ENCODE measurements at places on chromosomes 12 and 14.

DNA sequence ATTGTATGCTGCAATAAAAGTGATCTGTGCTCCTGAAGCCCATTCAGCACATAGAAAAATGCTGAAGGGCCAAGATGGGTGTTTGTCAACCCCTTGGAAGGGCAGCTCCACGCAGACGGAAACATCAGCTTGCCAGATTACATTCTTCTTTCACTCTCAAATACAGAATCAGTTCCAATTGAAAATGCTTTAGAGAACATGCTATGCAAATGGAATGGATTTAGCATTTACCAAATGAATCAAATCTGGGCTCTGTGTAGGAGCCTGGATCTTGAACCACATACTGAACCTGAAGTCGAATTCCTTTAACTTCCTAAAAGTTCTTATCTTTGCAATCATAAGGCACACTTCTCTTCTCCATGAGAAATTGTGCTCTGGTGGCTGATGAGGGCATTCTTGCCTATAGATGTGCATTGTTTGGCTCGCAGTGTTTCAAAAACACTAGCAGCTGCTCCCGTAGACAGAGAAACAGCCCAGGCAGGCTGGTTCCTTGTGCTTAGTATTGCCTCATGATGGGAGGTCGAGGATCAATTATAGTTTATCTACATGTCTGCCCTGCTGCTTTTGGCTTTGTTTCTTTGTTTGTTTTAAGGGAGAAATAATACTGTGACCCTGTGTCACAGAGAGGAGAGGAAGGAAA is 489.8 kb upstream of the FLRT2 start:
- DNase-seq = no peak

GRCh38 chr14:100126401-100126800 is 33.0 kb downstream of the DEGS2 start:
- no peak for DNase-seq

DNA sequence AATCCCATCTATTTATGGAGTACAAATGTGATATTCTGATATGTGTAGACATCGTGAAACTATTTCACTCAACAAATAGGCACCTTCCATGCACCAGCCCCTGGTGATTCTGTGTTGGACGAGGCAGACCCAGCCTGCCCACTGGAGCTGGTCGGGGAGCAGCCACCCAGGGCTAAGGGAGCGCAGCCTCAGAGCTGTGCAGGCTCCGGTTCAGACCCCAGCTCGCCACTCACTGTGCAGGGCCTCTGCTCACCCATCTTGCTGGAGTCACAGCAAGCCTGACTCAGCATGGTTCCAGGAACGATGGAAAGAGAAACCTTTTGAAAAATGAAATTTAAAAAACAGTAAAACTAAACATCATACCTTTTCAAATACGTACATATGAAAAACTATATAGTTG is 52.3 kb upstream of the BCL11B start:
- no peak for DNase-seq

DNA sequence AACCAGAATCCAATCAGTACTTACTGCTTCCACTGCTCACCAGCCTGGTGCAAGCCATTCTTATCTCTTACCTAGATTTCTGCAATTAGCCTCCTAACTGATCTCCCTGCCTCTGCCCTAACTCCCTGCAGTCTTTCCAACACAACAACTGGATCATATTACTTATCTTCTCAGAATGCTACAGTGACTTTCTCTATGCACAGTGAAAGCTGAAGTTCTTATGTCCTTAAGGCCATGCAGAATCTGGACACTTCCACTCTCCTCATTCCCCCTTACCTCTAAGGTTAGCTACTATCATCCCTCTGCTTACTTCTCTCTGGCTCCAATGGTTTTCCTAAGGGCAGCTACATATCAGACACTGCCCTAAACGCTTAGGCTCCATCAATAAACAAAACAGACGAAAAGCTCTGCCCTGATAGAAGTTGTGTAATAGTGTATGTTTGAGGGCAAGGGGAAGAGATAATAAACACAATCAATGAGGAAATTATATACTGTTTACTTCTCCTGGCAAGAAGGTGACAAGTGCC is 4.0 kb downstream of the KTN1 start:
- DNase-seq = peak; percentile 16

- DNase-seq = no peak
Observed at GRCh38 chr12:51246254-51246853, 7.7 kb downstream of the DAZAP2 start.

DNA sequence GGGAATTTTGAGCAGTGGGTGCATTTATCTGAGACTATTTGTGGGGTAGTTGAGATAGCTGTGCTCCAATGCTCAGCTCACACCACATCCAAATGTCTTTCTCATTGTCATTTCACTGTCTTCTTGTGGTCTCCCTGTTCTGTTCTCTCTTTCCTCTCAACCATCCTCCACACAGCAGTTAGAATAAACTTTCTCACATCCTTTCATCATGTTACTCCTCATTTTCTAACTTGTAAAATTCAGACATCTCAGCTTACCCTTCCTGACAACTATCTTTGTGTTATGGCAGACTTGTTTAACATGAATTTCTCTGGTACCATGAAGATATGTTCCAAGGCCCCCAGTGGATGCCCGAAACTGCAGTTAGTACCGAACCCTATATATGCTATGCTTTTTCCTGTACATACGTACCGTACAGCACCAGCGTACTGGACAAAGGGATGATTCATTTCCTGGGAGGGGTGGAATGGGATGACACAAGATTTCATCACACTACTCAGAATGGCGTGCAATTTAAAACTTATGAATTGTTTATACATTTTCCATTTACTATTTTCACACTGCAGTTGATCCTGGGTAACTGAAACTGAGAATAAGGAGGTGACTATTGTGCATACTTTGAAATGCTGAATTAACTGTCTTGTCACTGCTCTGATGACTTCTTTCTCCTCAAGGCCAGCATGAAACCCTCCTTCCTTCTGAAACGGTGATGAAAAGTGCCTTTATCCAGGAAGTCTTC is 177.1 kb upstream of the SLC38A2 start:
- no peak for DNase-seq

- no peak for DNase-seq
Observed at GRCh38 chr12:40181490-40181889, 43.3 kb upstream of the LRRK2 start.

- DNase-seq = no peak
Observed at GRCh38 chr12:6950401-6950801, 755 bp upstream of the PTPN6 start.

DNA sequence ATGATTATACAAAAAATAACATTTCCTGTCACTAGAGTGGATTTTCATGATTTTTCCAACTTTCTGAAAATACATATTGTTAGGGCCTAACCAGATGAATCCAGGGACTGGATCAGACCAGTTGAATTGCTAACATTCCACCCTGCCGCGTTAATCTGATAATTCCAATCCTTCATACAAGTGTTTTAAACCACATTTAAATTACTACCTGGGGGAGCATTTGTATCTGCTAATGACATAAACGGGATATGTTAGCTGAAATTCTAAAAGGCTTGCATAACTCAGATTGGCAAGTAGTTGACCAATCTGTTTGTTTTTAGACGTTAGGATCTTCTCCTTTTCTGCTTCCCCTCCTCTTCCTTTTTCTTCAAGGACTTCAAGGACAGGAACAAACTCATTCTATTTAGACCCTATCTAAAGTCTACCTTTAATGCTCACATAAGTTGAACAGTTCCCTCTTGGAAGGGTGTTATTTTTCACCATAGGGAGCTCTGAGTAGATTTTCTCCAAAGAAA is 239.0 kb downstream of the ADAMTS20 start:
- DNase-seq = no peak

DNA sequence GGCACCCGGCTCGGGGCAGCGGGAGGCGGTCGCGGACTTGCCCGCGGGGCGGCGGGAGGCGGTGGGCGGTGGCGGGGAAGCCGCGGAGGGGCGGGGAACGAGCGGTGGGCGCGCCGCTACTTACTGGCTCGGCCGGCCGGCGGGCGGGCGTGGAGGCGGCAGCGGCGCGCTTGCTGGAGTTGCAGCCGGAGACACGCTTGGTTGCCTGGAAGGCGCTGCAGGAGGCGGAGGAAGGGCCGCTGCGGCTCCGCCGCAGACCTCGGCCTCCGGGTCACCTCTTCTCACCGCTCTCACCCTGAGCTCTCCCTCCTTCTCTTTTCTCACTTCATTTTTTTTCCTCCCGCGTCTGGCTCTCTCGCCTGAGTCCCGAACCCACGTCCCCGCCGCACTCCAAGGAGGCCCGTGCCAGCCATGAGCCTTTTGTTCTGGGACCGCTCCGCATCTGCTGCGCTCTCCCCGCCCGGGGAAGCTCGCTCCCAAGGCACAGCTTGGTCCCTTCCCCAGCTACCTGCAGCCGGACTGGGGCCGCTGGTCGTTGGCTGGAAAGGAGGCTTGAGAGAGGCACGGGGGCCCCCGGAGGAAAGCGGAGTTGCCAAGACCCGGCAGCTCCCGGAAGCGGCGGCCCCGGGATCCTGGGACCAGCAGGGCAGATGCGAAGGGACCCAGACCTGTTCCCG is 592 bp upstream of the KCNK10 start:
- DNase-seq = peak; percentile 51

DNA sequence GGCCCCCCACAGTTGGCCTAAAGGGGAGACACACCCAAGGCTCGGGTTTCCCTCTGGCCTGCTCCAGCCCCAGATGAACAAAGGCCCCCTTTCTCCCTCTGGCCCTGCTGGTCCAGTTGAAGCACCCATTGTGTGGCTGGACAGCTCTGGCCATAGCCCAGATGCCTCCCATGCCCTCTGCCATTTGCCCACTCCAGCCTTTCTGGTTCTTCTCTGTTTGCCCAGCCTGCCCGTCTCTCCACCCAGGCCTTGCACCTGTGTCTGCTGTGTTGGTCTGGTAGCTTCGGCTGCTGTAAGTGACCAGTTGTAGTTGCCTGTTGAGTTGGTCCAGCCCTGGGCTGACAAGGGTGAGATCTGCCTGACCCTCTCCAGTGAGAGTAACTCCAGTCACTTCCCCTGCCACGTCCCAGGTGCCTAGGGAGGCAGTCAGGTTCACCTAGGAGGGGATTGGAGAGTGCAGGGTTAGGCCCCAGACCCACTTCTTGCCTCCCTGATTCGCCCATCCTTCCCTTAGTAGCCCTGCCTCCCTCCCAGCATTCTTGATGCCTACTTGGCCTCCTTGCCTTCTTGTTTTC is 3.0 kb downstream of the B4GALNT1 start:
- DNase-seq = no peak

- DNase-seq = no peak
Observed at GRCh38 chr14:85516239-85517113, 13.5 kb upstream of the FLRT2 start.

GRCh38 chr12:46406352-46407027 is 33.9 kb upstream of the SLC38A2 start:
- no peak for DNase-seq

DNA sequence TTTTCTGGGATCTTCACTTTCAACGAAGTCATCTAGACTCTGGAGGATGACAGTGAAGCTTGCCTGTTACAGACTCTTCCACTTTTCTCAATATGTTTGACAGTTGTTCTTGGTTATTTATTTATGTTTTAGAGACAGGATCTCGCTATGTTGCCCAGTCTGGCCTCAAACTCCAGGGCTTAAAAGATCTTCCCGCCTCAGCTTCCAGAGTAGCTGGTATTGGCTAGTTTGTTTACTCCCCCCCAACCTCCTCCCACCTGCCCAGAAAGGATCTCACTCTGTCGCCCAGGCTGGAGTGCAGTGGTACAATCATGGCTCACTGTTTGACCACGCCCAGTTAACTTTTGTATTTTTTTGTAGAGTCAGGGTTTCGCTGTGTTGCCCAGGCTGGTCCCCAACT is 3.3 kb downstream of the SPATS2 start:
- DNase-seq = no peak

DNA sequence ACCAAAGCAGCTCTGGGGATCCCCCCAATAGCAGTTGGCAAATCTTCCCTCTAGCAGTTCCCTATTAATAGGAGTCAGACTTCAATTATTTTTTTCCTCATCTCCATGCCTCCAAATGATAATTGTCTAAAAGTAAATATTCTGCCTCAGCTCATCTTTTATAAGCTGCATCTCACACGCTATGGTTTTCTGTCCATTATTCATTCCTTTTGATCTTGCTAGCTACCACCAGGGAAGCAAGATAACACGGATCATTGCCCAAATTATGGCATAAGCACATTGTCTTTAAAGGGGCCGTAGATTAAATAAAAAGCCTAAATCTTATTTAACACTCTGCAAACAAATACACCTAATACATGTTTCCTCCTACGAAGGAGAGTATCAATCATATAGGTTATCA is 670.8 kb upstream of the FLRT2 start:
- DNase-seq = no peak

DNA sequence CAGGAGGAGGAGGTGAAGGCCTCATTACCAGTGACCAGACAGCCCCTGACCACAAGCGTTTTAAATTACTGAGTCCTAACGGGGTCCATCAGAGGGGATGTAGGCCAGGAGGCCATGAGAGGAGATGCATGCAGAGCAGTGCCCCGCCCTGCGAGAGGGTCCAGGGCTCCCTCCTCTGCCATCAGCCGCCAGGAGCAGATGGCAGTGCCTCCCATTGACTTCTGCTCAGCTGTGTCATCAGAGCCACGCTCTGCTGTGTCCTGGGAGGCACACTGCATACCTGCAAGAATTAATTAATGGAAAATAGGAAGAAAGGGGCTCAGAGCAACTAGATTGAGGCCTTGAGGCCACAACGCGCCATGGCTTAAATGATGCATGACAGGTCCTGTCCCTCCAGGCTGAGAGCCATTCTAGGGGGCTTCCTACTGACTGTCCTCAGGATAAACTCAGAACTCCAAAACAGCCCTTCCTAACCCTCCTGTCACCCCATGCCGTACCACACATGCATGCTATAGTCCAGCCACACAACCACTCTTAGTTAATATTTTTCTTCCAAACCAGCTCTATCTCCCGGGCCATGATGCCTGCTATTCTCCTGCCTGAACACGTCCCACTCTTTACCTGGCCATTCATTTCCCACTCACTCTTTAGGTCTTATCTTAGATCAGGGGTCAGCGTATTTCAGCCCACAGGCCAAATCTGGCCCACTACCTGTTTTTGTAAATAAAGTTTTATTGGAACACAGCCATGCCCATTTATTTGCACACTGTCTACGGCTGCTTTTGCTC is 235.8 kb downstream of the KSR2 start:
- peak; percentile 89 for DNase-seq

DNA sequence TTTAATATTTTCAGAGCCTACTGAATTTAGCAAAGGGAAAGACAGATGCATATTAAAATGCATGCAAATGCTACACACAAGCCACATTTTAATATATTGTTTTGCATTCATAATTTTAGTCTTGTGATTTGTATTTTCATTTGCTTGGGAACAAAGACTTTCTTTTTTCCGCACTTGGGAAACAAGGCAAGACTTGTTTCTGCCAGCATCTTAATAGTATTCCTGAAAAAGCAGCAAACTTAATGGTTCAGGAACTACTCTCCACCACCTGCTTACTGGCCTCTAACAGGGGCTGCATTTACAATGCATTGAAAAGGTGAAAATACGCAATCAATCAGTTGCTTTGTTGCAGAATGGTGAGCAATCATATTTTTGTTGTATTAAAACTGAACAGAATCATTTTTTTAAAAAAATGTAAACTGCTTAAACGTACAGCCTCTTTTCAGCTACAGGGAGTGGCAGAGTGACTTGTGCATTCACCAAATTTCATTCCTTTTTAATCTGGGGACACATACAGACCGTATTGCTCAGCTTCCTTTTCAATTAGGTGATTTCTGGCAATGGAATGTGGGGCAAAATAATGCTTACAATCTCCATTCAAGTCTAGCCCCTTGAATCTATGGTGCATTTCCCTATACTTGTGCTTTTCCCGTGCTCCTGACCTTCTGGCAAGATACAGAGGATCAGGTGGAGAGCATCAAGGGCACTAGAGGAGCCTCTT is 144.1 kb upstream of the BTG1 start:
- no peak for DNase-seq

- no peak for DNase-seq
Observed at GRCh38 chr12:64332296-64332695, 58.3 kb downstream of the C12orf56 start.
